ENCODE measurements at places on chromosomes 3 and 15.

DNA sequence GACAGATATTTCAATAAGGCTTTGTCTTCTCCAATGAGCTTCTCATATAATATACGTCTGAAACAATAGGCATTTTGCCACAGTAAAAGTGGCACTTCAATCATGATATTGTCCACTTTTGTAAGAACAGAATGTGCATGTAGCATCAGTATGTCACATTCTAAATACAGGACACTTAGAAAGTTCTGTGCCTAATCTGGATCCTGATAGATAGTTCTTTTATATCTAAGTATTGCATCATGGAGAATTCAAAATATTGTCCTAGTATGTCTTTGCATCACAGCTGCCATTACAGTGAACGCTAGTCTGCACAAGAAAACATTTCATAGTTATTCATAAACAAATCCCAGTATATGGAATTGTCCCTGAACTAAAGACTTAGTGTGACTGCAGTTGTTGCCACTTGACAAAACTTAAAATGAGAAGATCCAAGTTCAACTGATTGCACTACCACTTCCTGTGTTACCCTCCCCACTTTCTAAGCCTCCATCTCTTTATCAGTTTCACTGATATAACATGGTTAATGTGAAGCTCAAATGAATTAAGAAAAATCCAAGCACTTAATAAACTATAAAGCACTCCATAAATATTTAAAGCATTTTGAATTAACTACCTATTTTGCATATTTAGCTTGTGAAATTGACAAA, 19.6 kb downstream of the LRRFIP2 start:
- no peak for DNase-seq

- DNase-seq, result no peak
These were observed 547.6 kb upstream of the AGTR1 start for GRCh38 chr3:148150141-148150540.

GRCh38 chr3:140165781-140166180, 230.8 kb downstream of the CLSTN2 start:
- DNase-seq, result no peak

DNA sequence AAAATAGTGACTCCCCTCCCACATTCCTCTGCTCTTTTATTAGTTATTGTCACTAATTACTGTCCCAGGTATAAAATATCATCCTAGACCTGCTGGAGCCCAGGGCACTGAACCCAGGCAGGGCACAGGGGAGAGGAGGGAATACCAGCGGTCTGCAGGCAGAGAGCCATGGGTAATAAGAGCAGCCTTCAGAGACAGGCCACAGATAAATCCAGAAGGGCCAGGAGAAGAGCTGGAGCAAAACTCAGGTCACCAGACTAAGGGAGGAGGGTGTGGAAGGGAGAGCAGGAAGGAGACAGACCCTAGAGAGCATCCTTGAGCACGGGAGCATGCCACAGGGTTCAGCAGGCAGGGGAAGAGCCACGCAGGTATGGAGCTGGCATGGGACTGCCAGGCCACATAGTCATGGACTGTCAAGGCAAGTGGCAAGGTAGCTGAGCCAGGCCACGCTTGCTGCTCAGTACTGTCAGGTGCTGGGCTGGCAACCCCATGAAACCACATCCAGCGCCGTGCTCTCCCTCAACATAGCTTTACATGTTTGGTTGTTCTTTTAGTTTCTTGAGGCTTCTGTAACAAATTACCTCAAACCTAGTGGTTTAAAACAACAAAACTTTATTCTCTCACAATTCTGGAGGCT, 15.6 kb upstream of the CAPN3 start:
- DNase-seq, result no peak

- DNase-seq, result no peak
These were observed 100.3 kb downstream of the FRMD5 start for GRCh38 chr15:44094781-44095180.

DNA sequence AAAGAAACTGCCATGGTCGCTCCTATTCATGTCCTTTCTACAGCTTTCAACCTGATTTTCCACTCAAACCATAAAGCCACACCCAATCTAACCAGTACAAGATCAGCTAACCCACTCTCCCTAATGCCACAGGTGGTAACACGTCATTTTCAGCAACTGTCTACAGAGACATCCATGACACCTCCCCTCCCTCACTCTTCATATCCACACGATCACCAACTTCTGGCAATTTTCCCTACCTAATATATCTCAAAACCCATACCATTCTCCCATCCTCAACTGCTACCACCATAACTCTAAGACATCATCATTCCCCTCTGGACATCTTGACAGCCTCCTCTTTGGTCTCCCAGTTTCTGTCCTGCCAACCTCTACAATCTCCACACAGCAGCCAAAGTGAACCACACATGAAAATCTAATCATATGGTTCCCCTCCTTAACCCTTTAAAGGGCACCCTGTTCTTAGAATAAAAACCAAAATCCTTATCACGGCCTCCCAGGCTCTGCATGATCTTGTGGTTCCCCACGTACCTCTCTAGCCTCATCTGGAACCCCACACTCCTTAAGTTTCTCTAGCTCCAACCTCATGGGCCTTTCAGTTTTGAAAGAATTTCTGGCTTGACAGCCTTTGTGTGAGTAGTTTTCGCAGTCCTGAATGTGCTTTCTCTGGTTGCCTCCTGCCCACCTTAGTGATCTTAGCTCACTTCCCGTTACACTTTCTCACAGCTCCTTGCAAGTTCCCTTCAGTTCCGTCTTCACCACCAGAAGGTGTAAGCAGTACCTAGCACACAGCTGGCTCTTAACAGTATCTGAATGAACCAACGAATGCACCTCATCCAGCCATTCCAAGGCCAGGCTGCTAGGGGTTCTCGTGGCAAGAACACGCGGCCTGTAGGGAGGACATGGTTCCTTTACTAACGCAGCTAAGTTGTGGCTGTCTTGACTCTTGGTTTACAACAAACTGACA, 33.4 kb downstream of the SPINK8 start:
- DNase-seq, result peak; percentile 34

GRCh38 chr15:55858661-55859060, 115.7 kb upstream of the PRTG start:
- DNase-seq, result no peak

DNA sequence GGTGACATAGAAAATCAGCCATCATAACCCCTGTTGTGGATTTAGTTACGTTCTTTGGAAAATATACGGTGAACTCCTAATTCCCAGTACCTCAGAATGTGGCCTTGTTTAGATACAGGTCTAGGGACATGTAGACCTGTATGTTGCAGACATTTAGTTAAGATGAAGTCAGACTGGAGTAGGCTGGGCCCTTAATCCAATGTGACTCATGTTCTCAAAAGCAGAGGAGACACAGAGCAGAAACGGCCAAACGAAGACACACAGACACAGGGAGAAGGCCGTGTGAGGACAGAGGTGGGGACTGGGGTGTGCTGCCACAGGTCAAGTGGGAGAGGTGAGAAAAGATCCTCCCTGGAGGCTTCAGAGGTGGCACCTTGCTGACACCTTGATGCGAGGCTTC, 119.0 kb upstream of the PROK2 start:
- no peak for DNase-seq

- DNase-seq, result no peak
These were observed 10.9 kb upstream of the RTP1 start for GRCh38 chr3:187186375-187186774.
